CD4-positive, alpha-beta T cell treated with Interleukin-6 for 4 hours (primary cell): ENCODE measurements at places on chromosomes 6 and 20.
A peak's percentile ranks its signal among the peaks of the same experiment; 100 is the strongest.

GRCh38 chr6:125913864-125914351, 42.7 kb upstream of the HINT3 start:
- DNase-seq: no peak

GRCh38 chr6:36724514-36725390, 27.1 kb downstream of the RAB44 start:
- peak; percentile 62 for DNase-seq

DNA sequence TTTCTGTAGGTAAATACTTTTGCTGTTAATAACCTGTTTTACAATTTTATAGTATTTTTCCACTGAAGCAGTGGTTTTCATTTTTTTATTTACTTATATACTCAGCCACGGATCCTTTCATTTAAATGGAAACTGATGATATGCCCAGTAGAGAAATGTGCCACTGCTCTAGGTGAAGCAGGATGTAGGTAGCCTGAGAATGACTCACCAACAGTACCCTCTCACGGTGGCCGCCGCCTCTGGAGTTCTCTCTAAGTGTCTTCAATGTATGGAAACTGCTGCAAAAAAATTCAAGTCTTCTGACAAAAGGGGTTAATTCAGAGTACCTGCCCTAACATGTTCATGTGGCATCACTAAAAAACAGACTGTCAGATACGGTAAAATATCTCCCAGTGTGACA, 6.4 kb downstream of the EYA4 start:
- no peak for DNase-seq

DNA sequence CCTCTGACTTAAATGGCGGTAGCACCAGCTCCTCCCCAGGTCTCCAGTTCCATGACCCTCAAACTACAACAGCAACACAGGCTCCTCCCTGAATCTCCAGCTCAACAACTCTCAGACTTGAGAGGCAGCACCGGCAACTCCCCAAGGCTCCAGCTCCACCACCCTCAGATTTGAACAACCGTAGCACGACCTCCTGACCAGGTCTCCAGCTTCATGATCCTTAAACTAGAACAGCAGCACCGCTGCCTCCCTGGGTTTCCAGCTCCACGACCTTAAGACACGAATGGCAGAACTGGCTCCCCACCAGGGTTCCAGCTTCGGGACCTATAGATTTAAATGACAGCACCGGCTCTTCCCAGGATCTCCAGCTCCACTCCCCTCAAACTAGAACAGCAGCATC, 325.8 kb downstream of the PREX1 start:
- no peak for DNase-seq

- no peak for DNase-seq
Measured at GRCh38 chr6:55895972-55896730, 20.8 kb upstream of the BMP5 start.

- DNase-seq: no peak
Measured at GRCh38 chr6:166597711-166598440, 11.4 kb upstream of the RAMACL start.

DNA sequence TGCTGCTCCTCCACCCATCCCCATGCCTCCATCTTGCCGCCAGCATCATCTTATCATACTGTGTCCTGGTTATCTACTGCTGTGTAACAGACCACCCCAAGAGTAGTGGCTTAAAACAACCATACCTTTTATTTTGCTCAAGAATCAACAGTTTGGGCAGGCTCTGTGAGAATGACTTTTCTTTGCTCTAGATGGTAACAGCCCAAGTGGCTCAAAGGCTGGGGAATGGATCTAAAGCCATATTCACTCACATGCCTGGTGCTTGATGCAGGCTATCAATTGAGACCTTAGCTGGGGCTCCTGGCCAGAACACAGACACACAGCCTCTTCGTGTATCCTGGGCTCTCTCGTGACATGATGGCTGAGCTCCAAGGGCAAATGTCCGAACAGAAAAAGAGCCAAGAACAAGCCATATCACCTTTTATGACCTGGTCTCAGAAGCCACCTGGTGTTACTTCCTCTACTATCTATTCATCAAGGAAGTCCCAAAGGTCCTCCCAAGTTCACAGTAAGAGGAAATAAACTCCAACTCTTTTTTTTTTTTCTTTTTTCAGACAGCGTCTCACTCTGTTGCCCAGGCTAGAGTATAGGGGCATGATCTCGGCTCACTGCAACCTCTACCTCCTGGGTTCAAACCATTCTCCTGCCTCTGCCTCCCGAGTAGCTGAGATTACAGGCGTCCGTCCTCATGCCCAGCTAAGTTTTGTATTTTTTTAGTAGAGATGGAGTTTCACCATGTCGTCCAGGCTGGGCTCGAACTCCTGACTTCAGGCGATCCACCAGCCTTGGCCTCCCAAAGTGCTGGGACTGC, 159.3 kb upstream of the JARID2 start:
- no peak for DNase-seq

DNA sequence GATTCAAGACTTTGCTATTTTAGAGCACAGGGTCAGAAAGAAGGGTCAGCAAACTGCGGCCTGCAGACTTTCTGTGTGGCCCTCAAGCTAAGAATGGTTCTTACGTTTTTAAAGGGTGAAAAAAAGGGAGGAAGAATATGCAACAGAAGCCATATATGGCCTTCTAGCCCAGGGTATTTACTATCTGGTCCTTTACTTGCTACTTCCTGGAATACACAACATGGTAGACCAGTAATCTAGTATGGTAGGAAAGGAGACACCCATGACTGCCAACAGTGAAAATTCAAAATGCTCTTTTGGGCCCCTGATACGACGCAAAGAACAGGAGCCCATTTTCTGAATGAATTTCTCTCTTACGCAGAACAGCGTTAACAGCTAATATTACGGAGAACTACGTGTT, 60.4 kb upstream of the EMILIN3 start:
- DNase-seq: no peak

- no peak for DNase-seq
Measured at GRCh38 chr20:61303675-61304074, 51.6 kb downstream of the CDH4 start.

- DNase-seq: no peak
Measured at GRCh38 chr6:50820869-50821264, 2.2 kb downstream of the TFAP2B start.
